ENCODE measurements at places on chromosomes 4 and X. TPM values are rescaled to one million over a fixed set of nuclear protein-coding genes. Genes with fewer than 3 reads are reported as not detected.

DNA sequence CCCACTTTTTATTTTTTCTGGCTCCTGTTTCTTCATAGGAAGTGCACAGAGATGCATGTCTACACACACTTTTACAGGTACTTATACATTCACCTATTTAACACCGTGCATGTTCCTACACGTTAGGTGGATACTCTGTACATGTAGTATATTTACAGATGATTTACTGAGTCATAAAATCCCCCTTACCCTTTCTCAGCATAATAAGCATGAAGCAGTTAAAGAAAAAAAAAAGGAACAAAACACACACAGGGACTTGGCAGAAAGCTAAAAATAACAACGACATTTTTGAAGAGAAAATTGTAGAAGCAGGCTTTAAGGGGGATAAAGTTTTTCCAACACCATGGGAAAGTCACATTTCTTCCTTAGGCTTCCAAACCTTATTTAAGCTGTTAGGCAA, 96.4 kb upstream of the IQCM start:
- no peak for DNase-seq

DNA sequence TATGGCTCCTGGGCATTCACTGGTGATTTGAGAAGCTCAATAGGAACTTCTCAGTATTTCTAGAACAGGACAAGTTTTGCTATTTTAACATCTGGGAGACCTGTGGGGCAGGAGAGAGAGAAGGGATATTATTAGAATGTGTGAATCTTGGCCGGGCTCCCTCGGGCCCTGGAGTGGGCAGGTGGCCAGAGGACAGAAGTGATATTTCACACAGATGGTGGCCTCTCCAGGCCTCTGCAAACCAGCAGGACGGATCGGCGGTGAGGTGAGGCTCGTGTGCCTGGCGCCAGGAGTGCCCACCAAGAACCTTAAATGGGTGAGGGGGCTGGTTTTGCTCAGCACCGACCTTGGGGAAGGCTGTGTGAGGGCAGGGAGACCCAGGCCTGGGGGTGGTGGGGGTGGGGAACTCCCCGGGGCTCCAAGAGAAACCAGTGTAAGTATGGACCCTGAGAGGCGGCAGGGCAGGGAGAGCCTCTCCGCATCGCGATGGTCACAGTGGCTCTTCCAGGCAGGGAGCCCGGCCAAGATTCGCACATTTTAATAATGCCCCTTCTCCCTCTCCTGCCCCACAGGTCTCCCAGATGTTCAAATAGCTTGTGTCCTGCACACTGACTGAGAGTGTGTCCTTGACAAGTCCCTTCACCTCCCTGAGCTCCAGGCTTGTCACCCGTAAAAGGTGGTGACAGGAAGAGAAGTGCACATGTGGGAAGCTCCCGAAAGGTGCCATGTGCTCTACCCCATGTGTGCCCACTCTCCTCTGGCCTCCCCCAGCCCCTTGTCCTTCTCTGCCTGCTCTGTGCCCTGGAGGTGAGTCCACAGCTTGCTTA, 64.9 kb downstream of the SORCS2 start:
- peak; percentile 85 for DNase-seq

The GAGE12E gene
- polyA plus RNA-seq: not detected

The MAGEA8 gene
- polyA plus RNA-seq: 0.12 TPM

DNA sequence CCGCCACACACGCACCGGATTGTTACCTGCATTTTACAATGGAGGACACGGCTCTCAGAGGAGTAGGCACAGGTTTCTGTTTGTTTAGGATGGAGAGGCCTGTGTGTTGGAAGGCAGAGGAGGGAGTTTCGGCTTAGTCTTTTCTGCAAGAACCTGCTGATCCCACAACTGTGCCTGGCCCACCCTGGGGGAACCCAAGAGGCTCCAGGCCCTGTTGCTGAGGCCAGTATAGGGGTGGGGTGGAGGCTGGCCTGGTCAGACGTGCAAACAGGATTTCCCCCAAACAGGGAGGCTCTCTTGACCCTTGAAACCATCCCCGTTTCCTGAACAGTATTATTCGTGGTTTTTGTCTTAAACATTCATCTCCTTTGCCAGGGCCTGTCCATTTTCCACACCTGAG, 772 bp upstream of the SLC49A3 start:
- no peak for DNase-seq

DNA sequence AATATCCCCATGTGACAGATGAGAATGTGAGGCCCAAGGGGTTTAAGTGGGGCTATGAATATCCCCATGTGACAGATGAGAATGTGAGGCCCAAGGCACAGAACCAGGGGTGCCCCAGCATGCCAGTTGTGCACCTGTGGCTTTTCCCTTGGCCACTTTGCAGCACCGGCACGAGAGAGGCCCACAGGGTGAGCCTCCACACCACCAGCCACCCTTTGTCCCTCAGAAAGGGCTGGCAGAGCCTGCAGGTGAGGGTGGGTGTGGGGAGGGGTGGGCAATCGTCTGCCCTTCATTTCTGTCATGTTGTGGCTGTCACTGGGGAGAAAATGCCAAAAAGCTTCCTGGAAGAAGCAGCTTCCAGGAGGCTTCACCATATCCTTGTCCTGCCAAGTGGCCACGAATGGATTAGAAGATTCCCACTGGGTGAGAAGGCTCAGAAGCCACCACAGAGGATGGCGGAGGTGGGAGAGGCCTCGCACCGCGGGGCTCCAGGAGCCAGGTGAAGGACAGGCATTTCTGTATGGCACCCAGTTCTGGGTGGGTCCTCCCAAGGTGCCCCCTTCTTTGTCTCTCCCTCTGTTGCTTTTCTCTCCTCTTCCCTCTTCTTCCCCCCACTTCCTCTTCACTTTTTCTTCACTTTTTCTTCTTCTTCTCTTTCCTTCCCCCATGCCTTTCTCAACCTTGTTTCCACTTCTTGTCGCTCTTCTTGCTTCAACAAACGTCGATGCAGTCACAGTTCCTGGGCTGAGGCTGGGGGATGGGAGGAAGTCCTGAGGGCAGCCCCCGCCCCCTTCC, 469 bp upstream of the GPR78 start:
- DNase-seq: no peak

The CNGA2 gene
- not detected for polyA plus RNA-seq

The KIAA0232 gene
- polyA plus RNA-seq: 20.8 TPM

- DNase-seq: peak; percentile 76
These were observed 30.5 kb upstream of the TCEAL4 start for GRCh38 chrX:103554687-103555424.

DNA sequence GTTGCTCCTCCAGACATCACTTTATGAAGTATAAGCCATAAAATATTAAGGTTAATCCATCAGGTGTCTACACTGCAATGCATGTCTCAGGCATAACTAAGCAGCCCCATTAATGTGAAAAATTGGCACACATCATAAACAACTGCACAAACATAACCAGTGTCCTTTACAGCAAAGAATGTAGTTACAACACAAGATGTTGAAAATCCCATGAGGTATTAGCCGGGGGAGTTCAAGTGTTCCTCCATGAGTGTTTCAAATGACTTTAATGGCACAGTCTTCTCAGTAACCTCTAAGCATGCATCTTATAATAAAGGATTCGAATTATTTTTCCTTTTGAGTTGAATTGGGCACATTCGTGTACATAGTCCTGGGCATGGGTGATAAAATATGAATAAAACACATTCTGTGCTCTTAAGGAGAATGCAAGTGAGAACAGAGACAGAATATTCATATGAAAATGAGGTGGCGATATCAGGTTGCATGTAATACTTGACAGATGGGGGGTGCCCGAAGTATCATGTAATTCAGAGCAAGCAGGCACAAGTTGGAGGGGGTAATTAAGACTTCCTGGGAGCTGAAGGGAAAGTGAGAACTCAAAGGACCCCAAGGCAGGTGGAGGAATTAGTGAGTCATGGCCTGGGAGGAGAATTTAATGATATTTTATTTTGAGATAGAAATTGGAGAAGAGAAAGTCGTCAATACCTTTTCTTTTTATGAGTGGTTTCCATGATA, 18.2 kb upstream of the VCX2 start:
- DNase-seq: no peak

DNA sequence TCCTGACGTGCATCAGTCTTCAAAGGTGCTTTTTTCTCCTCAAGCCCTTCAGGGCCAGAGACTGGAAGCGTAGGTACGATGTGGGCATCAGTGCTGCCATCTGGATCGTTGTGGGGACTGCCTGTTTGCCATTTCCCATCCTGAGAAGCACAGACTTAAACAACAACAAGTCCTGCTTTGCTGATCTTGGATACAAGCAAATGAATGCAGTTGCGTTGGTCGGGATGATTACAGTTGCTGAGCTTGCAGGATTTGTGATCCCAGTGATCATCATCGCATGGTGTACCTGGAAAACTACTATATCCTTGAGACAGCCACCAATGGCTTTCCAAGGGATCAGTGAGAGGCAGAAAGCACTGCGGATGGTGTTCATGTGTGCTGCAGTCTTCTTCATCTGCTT, 15.7 kb downstream of the P2RY10 start:
- DNase-seq: no peak

The PPEF2 gene
- not detected for polyA plus RNA-seq

The SMIM10 gene
- polyA plus RNA-seq: 12.5 TPM

The HTN3 gene
- polyA plus RNA-seq: not detected

The C1QTNF7 gene
- polyA plus RNA-seq: 1.8 TPM

GRCh38 chr4:52949336-52949735, 87.2 kb downstream of the RASL11B start:
- DNase-seq: no peak

The BMPR1B gene
- 12.4 TPM for polyA plus RNA-seq
